Stimulated activated CD4-positive, alpha-beta T cell treated with anti-CD3 and anti-CD28 coated beads, Interleukin-2, amount 100 ng/mL, for 4 hours (primary cell): ENCODE measurements at places on chromosomes 11 and 22.

DNA sequence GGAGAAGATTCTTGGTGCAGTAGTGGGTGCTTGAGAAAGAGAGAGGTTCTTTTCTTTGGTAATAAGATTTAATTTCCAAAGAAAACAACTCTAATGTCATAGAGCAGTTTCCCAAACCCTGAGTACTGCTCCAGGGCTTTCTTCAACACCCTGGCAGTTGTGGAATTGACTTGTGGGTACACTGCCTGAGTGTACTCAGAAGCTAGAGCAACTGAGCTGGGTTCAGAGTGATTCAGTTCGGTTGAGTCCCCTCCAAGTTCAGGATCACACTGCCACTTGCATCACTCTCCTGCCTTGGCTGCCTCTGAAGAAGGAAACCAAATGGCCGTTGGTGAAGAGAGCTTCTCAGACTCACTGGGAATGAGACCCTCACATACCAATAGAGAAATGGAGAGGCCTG lies 5.3 kb downstream of the DMC1 start:
- no peak for DNase-seq

DNA sequence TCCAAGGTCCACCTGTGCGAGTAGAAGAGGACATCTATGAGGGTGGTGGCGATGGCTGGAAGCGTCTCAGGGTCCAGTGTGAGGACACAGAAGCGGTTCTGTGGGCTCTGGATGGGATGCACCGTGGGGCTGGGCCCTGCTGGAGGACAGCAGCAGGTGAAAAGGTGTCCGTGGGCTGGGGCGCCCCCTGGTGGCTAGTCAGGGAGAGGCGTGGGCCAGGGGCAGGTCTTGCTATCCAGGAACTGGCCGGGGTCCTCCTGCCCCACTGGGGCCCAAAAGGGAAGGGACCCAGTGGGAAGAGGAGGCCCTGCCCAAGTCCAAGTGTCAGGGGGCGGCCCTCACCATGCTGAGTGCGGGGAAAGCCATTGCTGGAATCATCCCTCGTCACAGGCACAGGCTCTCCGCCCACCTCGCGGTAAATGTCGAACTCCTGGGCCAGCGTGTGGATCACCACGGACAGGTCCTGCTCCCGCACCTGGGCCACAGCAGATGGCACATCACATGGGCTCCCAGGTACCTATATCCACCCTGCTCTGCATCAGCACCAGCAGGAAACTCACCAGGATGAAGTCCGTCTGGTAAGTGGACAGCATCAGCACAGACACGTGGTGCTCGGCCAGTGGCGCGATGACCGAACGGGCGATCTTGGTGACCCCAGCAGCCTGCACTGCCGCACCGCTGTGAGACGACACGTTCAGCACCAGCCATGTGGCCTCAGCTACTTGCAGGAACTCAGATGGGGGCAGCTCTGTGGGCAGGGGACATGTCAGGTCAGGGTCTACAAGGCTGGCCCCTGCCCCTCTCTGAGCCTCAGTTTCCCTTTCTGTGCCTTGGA lies 2.3 kb downstream of the CASTOR1 start:
- peak; percentile 78 for DNase-seq

- DNase-seq, result no peak
Measured at GRCh38 chr11:111814557-111815320, 48.5 kb upstream of the PPP2R1B start.

- DNase-seq, result no peak
Measured at GRCh38 chr11:126053415-126054286, 9.0 kb downstream of the CDON start.

GRCh38 chr11:44615913-44616791 lies 50.7 kb downstream of the CD82 start:
- DNase-seq, result no peak

DNA sequence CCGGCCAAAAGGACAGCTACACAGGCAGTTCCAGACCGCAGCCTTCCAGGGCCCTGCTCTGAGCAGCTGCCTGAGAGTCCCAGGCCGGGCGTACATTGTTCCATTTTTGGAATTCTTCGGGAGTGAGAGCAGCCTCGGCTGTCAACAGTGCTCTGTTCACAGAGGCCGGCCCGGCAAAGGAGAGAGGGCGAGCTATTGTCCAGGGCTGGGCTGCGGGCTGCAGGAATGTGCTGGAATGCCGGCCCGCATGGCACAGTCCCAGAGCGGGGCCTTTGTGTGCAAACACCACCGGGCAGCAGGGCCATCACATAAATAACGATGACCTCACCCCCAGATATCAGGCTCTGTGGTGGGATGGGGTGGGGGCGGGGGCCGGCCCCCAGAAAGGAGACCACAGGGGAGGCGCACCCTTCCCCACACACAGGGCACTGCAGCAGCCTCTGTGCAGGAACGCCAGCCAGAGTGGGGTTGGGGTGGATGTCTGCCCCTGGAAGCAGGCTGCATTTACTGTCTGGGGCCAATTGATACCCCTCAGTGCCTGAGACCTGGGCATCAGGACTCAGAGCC lies 15.8 kb downstream of the LINC01488 start:
- no peak for DNase-seq

DNA sequence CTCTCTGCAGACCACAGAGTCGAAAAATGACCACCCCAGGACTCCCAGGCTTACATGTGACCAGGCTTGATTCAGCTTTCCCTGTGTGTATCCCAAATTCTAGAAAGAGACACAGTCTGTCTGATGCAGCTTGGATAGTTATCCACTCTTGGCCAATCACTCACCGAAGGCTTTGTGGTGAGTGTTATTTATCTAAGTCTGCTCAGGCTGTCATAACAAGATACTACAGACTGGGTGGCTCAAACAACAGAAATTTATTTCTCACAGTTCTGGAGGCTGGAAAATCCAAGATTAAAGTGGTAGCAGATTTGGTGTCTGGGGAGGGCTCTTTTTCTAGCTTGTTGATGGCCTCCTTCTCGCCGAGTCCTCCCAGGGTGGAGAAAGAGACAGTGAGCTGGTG lies 63.2 kb downstream of the ZBTB16 start:
- DNase-seq, result no peak

DNA sequence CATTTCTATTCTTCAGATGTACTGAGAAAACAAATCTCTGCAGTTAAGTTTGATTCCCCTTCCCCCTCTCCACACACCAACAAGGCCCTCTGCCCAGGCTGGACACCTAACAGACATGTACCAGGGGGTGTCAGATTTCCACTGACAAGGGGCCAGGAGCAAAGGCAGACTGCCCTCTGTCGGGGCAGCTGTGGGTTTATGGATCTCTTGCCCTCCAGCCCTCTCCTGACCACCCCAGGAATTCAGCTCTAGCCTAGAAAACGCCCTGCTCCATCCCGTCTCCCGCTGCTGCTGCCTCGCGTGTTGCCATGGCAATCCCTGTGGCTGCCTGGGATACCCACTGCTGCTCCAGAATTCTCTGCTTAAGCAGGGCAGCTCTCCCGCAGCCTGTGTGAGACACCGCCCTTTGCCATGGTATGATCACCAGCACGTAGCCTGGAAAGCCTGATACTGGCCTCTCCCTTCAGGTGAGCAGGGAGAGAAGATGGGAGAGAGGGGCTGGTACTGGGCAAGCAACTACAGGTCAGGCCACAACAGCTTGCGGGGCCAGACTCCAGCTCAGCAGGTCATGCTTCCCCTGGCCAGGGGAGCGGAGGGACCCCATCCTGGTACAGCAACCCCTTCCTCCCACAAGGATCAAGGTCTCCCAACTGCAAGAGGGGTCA lies 41.6 kb downstream of the BUD13 start:
- DNase-seq, result no peak

DNA sequence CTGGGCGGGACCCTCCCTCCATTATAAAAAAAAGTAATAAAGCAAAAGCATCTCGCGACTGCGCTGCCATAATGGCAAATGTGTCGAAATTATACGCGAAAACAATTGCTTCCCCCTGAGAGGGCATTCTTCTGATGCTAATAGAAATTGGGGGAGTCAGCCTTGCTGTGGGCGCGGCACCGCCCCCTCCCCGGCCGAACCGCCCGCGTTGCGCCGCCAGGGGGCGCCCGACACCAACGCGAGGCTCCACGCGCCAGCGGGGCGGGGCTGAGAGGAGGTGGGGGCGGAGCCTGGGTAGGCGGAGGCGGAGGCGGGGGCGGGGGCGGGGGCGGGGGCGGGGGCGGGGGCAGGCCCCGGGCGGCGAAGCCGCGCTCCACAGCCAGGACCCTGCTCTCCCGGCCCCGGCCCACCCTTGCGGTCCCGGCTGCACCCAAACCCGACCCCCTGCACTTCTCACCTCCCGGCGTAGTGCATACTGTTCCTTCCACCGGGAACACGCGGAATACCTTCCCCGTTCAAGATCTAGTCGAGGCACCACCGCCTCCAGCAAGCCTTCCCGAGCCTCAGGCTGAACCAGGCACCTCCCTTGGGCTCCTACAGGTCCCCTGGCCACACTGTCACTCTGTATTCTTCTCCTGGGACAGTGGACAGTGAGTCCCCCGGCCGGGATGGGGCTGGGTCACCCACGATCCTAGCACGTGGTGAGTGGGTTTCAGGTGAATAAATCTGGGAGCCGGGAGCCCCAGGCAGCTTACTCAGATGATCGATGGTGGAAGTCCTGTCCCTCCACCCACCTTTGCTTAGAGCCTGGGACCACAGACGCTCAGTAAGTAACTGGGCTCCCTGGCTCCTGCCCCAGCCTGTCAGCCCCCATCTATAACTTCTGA lies 15.5 kb upstream of the UPK3A start:
- DNase-seq, result peak; percentile 78

- DNase-seq, result no peak
Measured at GRCh38 chr22:19477321-19478044, 1.5 kb downstream of the UFD1 start.

DNA sequence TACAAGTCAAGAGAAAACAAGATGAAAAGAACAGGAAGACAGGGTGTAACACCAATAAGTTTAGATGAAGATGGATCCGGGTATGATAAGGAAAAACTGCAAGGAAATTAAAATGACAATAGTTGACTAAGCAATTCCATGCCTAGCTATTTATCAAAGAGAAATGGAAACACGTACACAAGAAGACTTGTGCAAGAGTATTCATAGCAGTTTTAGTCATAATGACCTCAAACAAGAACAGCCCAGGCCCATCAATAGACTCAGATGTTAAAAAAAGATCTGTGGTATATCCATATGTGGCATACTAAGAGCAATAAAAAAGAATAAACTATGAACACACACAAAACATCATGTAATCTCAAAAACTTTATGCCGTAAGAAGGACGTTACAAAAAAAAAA lies 33.2 kb downstream of the SLC5A12 start:
- no peak for DNase-seq

GRCh38 chr22:23878219-23878618 lies 16.0 kb upstream of the MIF start:
- DNase-seq, result no peak

GRCh38 chr11:16356057-16356760 lies at the start of gene SOX6:
Gene SOX6 (minus strand): TSS chr11:16356546. CDS start chr11:16341248, 15,298 bp downstream.
- DNase-seq, result no peak

- DNase-seq, result no peak
Measured at GRCh38 chr11:31690041-31690440, 121.1 kb downstream of the PAX6 start.

DNA sequence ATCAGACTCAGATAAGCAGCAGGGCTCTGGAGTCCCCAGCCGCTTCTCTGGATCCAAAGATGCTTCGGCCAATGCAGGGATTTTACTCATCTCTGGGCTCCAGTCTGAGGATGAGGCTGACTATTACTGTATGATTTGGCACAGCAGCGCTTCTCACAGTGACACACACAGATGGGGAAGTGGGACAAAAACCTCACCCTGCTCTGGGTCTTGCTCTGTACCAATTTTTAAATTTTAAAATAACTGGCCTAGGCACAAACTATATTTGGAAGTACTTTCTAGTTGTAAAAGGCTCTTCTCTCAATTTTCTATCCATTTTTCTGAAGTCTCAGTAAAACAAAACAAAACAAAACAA lies 131.7 kb downstream of the VPREB1 start:
- DNase-seq, result no peak

DNA sequence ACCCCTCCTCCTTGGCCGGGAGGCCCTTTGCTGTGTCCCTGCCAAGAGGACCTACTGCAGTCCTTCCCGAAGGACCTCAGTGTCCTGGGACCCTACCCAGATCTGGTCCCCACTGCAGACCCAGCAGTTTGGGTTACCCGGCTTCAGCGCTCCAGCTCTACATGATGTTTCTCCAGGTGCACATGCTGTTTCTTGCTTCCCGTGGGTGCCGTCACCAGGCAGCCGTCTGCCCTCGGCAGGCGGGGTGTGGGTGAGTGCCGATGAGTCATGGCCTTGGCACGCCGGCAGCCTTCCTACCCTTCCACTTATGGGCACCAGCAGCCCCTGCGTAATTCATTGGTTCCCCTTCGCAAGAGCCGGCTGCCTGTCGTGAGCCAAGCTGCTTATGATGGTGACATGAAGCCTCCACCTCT lies 101.8 kb downstream of the BCR start:
- no peak for DNase-seq

DNA sequence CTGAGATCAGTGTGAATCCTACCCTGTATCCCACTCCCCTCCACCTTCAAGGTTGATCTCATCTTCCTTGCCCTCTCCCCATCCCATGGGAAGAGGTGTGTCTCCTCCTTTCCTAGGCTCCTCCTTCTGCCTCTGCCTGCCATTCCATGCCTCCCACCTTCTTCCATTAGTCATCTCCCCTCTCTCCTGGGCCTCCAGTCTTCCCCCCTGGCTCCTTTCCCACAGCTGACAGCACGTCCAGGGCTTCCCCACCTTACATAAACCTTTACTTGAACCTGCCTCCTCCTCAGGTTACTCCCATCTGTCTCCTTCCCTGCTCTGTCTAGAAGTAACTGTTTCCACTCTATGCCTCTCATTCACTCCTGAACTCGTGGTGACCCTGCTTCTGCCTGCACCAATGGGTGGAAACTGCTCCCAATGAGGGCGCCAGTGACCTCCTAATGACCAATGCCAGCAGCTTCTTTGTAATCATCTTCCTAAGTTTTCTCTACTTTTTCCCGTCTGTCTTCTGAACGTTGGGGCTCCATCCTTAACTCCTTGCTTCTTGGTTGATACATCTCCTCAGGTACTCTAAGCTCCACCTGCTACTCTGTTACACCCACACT lies 266.9 kb upstream of the NARS2 start:
- DNase-seq, result no peak

- DNase-seq, result no peak
Measured at GRCh38 chr22:23066200-23067022, 3.9 kb upstream of the GNAZ start.

- DNase-seq, result no peak
Measured at GRCh38 chr11:18730020-18730419, 4.0 kb upstream of the IGSF22 start.

- DNase-seq, result peak; percentile 23
Measured at GRCh38 chr11:59429924-59430516, 3.8 kb upstream of the OR5A2 start.

GRCh38 chr11:46272816-46273427 lies 4.5 kb upstream of the CREB3L1 start:
- DNase-seq, result no peak

DNA sequence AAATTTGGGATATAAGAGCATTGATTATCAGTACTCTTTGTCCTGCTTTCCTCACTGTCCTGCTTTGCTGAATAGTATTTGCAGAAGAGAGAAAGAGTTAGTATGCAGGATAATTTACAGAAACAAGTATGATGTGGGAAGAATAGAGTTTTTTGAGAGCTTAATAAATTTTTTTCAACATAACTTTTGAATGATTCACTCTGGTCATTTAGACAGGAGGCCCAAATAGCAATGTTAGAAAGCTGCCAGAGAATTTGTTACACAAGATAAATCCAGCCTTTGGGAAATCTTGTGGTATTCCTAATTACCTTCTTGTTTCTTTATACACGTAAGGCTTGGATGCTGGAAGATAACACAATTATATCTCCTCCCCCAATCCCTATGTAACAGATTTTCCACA lies 484.6 kb downstream of the CNTN5 start:
- DNase-seq, result no peak

GRCh38 chr22:26679003-26679629 lies 21.7 kb downstream of the MIAT start:
- peak; percentile 36 for DNase-seq
